ENCODE measurements at places on chromosomes 7 and 10.

GRCh38 chr7:125871431-125871830, 941.8 kb upstream of the POT1 start:
- no peak for DNase-seq

DNA sequence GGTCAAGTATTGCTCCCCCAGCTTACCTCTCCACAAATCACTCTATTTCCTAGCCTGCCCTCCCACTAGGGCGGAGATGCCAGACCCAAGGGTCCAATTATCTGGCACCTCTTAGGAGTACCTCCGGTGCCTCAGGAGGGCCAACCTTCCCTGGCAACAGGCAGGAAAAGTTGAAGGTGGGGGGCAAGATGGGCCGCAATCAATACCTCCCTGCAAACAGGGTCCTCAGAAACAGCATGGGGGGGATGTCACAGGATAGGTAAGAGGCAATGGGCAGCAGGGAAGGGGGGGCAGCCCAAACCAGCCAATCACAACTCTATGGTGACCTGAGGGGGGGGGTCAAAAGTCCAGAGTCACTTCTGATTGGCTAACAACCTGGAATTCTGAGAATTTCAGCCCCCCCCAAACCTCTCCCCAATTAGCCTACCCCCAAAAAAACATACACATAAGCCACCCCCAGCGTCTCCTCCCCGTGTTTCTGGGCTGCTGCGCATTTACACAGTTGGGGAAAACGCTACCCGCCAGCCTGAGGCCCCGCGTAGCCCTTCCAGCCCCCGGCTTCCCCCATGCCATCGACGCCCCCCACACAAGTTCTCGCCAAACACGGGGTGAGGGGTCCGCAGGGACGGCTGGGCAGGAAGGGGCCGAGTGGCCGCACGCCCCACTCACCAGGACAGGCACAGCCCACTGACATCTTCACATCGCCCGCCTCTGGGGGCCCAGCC, 589 bp downstream of the LDB1 start:
- peak; percentile 66 for DNase-seq

DNA sequence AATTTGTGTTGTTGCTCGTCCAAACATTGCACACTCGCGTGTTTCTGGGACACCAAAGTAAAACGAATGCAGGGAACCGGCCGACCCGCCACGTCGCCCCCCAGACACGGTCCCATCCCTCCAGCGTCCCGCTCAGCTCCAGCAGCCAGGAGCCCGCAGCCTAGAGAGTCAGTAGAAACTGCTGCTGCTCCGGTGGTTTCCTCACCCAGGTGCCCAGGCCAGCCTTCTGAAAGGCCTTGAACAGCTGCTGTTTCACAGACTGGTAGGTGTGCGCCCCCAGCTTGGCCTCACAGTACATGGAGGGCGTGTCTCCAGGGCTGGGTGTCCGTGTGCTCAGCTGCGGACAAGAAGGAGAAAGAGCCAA, 126.8 kb downstream of the WDR37 start:
- DNase-seq, result no peak

DNA sequence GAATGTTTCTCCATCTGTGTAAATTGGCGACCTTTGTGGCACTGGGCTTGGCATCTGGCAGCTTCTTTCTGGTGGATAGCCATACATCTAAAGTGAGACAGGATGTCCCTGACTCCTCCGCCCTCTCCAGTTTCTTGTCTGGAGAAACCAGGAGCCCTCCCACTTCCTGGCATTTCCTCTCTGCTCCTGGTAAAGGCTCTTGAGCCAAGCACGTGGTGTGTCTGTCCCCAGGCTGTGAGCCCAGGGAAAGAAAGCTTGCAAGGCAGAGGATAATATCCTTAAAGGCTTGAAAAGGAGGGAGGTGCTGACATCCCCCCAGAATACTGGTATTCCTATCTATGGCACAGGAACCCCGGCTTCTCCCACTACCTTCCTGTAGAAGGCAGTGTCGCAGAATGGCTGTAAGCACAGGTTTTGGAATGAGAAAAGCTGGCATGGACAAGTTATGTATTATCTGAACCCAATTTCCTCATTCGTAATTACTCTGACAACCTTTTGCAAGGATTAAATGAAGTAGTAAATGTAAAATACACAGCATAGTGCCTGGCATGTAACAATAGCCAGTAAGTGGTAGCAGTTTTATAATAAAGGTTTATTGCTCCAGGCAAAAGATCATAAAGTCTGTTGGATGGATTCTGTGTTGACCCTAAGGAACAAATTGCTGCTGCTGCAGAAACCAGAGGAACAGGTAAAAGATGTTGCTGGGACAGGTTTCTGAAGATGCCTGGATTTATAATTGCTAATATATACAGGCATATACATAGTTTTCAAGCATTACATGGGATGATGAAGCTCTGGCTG, 11.8 kb upstream of the ACSL5 start:
- no peak for DNase-seq

GRCh38 chr7:8314566-8314965, 52.6 kb upstream of the ICA1 start:
- DNase-seq, result no peak

DNA sequence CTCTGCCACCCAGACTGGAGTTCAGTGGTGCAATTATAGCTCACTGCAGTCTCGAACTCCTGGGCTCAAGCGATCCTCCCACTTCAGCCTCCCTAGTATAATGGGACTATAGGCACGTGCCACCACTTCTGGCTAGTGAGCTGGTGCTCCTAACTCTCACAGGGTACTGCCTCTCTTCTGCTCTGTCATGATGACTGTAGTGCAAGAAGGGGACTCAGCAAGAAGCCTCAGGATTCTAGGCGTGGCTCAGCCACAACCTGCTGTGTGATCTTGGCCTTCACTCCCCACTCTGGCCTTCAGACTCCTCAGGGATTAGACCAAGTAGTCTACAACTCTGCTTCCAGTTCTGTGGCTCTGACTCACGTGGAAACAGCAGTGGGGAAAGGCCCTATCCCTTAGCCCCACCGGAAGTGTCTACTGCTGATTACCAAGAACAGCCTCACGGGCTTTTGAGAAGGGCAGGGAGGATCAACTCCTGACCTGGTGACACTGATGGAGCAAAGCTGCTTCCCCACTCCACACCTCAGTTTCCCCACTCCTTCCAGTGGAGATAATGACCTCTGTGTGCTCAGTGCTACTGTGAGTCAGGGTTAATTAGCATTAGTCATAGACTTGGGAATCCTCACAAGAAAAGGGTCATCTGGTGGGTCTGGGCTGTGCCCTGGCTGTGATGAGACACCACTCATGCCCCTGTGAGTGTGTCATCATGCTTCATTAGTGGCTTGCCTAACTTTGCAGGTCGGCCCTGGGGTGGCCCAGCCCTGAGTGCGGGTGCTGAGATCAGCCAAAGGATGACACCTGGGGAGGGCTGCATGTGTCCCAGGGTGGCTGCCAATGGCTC, 41.1 kb downstream of the ZC3HC1 start:
- no peak for DNase-seq

GRCh38 chr10:20858292-20859124, 38.6 kb downstream of the NEBL start:
- no peak for DNase-seq

- DNase-seq, result no peak
These were observed 12.0 kb downstream of the GET4 start for GRCh38 chr7:888081-889024.

DNA sequence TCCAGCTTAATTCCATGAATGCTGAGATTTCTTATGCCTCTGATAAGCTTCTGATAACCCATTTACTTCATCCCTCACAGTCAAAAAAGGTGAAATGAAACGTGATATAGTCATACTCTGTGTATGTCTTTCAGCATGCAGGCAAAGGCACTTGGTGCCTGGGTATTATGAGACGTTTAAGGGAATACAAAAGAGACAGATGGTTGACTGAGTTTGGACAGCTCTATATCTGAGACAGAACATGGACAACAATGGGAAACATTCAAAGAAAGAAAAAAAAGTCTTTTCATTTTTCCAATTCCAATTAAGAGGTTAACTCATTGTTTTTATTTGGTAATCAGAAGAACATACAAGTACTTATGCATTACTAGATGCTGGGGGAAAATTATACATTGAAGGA, 96.2 kb downstream of the PPP1R17 start:
- no peak for DNase-seq

- no peak for DNase-seq
These were observed 45.5 kb downstream of the TNPO3 start for GRCh38 chr7:129009437-129009836.

DNA sequence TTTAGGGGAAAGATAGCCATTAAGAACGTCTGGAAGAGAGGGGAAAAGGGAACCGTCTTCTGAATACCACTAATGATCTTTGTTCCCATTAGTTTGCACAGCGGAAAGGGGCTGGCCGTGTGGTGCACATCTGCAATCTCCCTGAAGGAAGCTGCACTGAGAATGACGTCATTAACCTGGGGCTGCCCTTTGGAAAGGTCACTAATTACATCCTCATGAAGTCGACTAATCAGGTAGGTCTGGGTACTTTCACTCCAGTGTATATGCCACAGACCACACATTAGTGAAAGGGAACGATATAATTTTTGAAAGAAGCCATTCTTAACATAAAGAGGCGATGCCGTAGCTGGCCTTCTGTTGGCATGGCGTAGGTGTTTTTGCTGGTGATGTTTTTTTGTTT, 74.3 kb upstream of the PDCD4 start:
- no peak for DNase-seq
